ENCODE measurements at places on chromosomes 7 and 10.

- no peak for DNase-seq
Observed at GRCh38 chr10:127851661-127852194, 41.0 kb downstream of the CLRN3 start.

DNA sequence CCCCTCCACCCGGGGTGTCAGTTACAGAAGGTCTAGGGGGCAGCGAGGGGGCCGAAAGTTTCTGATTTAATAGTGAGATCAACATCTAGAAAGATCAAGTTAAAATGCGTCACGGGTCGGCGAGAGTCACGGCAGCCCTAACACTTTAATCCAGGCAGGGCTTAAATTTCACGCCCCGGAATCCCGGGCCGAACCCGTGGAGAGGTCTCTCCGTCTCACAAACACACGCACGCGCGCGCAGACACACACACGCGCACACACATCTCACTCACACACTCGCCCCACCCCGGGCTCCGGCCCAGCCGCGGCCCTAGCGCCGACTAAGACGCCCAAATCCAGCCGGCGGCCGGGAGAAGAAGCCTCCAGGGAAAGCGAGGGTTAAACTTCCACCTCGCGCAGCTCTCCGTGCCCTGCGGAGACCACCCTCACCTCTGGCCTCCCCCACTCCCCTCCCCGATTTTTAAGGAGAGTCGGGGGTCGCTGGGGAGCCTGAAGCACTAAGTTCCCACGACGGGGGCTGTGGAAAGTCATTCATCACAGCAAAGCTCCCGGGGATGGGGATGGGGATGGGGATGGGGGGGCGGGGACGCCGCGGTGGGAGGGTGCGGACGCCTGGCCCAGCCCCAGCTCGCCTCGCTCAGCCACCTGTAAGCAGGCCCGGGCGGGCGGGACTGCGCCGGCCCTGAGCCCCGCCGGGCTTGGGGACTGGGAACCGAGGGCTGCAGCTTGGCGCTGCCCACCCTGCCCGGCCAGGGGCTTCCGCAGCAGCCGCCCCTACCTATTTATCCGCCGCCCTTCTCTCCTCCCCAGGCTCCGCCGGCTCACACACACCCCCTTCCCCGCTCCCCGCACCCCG is 1.6 kb downstream of the PDGFA start:
- peak; percentile 8 for DNase-seq

DNA sequence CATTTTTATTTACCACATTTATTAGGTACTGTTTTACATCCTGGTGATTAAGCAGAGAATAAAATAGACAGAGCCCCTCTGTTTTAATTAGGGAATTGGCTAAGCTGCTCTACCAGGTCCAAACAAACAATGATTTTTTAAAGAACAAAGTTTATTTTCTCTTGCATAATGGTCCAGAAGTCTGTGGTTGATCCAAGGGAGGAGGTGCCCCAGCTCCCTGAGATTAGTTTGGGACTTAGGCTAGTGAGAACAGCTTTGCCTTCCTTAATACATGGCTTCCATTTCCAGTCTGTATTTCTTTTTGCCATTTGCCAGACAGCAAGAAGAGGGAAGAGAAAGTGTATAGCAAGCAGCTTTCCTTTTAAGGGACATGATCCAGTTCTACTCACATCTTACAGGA is 2.9 kb upstream of the MIOS start:
- no peak for DNase-seq

DNA sequence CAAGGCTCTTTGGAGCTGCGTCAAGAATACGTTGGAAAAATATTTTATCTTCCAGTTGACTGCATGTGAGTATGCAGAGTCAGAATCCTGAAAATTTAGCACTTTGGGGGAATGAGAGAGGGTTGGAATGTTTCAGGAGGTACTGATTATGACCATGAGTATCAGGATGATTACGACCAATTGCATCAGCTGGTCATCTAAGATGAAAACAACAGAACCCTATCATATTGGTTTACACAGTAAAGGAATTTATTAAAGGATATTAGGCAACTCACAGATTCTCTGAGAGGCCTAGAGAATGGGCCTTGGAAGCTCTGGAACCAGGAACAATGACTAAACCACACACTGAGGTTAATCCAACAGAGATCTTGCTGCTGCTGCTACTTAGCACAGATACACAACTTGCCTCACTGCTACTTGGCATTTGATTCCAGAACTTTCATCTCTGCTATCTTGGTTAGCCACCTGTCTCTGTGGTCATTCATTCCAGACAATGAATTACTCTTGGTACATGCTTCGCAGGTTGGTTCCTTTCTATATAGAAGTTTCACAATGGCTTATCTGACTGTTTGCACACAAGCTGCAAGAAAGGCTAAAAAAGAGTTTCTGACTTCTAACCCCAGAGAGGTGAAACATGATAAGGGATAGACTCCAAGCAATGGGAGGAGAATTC is 68.0 kb upstream of the CTTNBP2 start:
- DNase-seq, result no peak

GRCh38 chr10:102150970-102151773 is 1.0 kb upstream of the NOLC1 start:
- no peak for DNase-seq

DNA sequence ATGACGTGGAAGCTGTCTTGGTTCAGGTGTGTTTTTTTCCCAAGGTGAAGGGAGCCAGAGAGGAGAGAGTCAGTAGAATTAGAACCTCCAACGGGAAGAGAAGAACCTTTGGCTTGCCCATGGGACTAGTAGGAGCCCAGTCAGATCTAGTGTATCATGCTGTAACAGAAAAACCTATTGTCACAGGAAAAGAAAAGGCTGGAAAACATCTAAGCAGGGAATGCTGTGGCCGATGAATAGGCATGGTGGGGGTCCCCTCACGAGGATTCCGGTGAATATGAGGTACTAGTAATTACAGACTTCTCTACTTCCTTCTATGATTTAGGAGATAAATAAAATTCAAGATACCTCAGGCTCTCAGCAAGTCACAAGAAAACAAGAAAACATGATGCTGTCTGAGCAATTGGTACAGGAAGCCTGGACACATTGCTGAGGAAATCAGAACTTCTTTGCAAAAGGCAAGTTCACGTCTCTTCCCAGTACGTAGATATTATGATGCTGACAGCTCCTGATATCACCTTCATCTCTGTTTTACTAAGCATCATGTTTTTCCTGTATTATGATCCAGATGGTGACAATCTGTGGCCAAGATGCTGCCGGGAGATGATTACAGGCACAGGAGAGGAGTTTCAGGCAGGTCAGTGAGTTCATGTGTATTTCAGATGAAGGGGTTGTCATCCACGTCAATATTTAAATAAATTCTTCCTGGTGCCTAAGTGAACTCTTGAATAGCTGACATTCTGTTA is 54.3 kb upstream of the NPY start:
- DNase-seq, result no peak

- no peak for DNase-seq
Observed at GRCh38 chr10:34157501-34157900, 657.6 kb downstream of the PARD3 start.

DNA sequence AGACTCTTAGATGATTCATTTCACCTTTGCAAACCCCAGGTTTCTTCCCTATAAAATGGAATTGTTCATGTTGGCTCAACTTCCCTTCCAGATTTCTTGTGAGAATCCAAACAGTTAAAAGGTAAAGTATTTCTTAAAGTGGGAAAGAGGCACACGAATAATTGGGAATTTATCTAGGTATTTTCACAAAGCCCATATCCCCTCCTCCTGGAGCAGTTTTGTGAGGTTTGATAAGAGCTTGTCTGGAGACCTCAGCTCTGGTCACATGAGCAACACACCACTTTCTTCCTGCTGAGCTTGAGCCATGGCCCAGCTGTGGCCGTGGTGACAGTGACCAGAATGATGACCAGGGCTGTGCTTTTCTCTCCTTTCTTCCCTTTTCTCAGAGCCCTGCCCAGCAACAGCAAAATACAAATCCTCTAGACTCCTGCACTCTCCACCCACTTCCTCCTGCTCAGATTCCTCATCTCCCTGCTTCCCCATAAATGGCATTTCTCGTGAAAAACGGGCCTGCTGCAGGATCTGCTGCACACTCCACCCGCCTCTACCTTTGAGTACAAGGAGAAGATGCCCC is 87.7 kb downstream of the PIK3CG start:
- DNase-seq, result peak; percentile 43

GRCh38 chr7:390761-391410 is 100.9 kb downstream of the FOXL3 start:
- no peak for DNase-seq

GRCh38 chr10:49285232-49285631 is 13.7 kb upstream of the C10orf71 start:
- DNase-seq, result peak; percentile 34

DNA sequence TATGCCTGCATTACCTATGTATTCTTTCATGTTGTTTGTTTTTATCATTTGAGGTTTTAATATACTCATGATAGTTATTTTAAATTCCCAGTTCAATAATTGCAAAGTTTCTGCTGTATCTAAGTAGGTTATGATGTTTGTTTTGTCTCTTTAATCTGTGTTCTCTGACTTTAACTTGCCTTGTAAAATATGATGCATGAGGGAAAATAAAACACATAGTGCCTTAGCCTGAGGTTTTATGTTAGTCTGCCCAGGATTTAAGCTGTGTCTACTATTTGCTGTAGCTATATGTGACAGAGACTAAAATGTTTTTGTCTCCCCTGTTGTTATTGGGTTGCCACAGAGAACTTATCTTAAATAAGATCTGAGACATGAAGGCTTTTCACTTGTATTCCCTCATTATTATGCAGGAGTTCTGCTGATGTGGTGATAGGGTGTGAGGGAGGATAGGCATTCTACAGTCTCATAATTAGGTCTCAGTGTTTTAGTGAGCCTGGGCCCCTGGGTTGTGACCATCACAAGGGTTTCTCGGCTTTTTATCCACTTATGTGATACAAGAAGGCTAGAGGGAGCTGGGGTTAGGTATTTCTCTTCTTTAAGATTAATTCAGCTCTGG is 582.5 kb downstream of the CNTNAP2 start:
- no peak for DNase-seq

DNA sequence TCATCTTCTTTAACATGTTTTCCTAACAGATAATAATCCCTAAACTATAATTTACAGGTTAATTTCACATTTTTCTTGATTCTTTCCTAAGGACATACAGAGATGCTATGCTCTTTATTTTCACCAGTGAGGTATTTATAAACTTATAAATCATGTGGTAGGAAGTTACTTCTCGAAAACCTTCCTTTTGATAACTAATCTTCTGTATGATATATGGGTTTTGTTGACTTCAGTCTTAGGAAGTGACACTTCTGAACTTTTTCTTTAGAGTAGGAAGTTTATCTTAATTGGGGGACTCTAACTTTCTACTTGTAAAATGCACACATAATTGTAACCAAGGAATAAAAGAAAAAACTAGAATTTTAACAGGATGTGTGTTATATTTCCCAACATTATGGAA is 9.8 kb upstream of the PNPLA8 start:
- DNase-seq, result no peak

- no peak for DNase-seq
Observed at GRCh38 chr7:157615101-157615817, 278.5 kb downstream of the DNAJB6 start.

- DNase-seq, result no peak
Observed at GRCh38 chr10:131758062-131758938, 142.5 kb upstream of the PPP2R2D start.

Measured in CD4-positive, alpha-beta T cell treated with Interleukin-1 beta for 1 hour (primary cell).